ENCODE measurements at places on chromosomes 11 and 22.

DNA sequence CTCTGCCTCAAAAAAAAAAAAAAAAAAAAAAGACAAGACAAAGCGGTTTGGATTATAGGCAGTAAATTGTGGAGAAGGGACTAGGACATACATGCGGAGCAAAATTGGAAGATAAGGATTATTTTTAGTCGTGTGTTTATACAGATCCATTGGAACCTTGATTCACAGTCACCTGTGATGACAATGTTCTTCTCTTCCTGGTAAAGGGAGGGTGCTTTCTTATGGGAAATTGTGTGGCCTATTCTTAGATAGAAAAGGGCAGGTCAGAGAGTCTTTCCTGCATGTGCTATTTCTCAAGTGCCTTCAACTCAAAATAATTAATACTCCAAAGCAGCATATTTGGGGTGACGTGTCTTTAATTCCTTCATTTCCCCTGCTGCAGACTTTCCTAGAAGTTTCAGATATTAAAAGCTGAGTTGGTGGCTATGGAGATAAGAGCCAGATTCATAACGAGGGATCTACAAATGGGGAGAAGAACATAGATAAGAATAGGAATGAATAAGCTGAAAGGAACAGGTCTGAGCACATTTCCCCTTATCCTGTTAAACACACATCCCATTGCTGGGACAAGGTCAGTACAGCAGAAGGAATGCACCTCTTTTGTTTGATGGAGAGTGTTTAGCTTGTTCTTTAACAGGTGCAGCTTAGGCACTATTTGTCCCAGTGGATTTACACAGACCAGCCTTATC, 22.5 kb downstream of the GSTT2B start:
- DNase-seq, result no peak

- DNase-seq, result no peak
Measured at GRCh38 chr11:1771700-1772099, 8.0 kb upstream of the CTSD start.

GRCh38 chr11:46731545-46731944, 12.5 kb downstream of the F2 start:
- no peak for DNase-seq

- DNase-seq, result no peak
Measured at GRCh38 chr11:103651341-103651998, 385.0 kb upstream of the DDI1 start.

DNA sequence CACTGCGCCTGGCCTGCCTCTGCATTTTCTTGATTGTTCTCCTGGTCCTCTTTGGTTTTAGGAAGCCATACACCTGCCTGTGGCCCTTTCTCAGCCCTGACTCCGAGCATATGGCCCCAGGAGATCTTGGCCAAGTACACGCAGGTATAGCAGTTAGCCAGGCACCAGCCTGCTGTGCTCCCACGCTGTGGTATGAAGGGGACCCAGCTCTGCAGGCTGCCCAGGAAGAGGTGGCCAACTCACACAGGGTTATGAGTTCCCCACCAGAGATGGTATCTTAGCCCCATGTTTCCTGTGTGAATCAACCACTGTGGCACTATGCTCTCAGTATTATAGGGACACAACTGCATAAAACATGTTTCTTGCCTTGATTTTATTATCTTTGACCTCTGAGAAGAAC, 31.1 kb downstream of the SGSM3 start:
- DNase-seq, result no peak

DNA sequence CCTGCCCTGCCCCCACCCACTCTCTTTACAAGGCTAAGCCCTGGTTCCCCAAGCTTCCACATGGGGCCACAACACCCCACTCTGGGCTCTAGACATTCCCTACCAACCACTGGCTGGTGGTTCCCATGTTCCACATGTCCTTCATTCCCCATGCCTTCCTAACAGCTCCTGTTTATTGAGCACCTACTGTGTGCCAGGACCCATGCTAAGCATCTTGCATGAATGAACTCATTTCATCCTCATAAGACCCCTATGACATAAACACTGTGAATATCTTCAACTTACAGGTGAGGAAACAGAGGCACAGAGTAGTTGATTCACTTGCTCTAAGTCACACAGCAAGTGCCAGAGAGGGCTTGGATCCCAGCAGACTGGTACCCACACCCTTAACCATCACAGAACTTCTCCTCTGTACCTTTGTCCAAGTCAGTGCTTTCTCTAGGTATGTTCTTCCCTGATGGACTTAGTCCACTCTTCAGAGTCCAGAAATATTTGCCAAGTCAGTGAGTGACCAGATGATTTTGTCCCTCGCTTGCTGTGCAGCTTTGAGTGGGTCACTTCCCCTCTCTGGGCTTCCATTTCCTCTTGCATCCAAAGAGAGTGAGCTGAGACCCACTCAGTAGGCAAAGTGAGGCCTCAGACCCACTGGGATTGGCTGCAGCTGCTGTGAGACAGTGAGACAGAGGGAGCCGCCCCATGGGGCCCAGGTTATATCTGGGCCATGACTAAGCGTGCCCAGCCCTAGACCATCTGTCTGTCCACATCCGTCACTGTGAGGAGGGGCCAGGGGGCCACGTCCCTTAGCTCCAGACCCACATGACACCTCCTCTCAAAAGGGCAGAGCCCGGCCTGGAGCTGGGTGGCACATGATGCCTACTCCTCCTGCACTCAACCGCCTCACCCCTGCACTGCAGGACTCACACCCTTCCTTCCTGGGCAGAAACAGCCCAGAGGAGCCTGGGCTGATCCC, 132.4 kb downstream of the MN1 start:
- no peak for DNase-seq

- no peak for DNase-seq
Measured at GRCh38 chr11:59187035-59187434, 15.1 kb downstream of the DTX4 start.

DNA sequence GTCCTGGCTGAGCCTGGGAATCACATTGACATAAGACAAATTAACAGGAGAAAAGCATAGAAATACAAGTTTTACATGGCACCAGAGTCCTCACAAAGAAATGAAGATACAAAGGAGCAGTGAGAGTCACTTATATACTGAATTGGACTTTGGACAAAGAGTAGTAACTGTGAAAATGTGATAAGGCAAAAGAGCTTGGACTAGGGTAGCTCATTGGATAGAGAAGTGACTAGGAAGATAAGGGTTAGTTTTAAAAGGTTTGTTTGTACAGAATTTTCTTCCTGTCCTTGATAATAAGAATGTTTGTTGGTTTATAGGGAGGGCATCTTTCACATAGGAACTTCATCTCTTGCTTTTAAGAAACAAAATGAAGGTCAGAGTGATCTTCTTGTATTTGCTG, 17.9 kb upstream of the NUCB2 start:
- DNase-seq, result no peak

DNA sequence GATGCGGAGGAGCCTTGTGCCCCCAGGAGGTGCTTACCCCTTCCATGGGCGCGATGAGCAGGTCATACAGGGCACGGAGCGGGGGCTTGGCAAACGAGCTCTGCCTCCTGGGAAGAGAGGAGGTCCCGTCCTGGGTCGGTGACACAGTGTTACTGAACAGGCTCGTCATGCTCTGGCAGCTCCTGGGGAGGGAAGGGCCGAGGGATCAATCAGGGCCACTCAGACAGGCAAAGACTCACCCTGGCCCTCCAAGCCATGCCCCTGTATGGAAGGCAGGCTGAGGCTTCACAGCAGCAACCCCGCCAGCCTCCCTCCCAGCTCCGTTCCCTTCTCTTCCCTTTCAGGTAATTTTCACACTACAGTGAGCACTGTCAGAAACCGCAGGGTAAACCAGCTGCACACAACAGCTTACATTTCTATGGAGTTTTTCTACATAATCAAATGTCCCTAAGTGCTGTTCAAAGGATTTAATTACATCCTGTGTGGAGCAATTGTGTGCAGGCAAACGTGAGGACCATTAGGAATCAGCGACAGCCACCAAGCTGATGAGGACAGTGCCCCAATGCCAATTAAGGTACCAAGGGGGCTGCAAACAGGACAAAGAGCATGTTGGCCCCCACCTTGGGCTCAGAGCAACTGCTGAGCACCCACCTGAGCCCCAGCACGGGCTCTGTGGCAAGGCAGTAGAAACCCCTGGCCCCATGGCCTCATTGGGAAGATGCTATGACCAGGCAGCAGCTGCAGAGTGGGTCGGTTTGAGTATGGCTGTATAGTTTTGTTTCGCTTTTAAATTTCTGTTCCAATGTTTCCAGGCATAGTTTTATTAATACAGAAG, 95.4 kb upstream of the PITPNB start:
- DNase-seq, result no peak
